ENCODE measurements at places on chromosomes 7 and 10.

GRCh38 chr7:97439637-97440214 is 292.2 kb upstream of the TAC1 start:
- no peak for DNase-seq

- DNase-seq, result peak; percentile 2
These were observed 133.7 kb downstream of the LHPP start for GRCh38 chr10:124595143-124595883.

DNA sequence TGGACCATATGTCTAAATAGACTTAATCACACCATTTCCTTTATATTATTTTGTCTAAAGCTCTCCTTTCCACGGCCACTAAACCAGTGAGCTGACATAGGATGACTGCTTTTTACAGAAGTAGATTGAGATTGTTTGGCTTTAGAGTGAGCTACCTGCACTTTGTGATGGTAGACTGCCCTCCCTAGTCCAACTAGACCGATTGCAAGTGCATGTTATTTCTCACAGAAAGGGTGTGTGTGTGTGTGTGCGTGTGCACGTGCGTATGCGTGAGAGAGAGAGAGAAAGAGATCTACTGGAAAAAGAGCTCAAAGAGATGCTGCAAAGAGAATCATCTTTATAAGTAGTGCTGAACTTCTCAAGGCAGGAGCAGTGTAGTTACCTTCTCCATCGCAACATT is 60.7 kb downstream of the VCL start:
- no peak for DNase-seq

GRCh38 chr7:77746824-77747165 is 50.5 kb downstream of the RSBN1L start:
- DNase-seq, result no peak

GRCh38 chr10:15485027-15485426 is 113.9 kb upstream of the FAM171A1 start:
- no peak for DNase-seq

DNA sequence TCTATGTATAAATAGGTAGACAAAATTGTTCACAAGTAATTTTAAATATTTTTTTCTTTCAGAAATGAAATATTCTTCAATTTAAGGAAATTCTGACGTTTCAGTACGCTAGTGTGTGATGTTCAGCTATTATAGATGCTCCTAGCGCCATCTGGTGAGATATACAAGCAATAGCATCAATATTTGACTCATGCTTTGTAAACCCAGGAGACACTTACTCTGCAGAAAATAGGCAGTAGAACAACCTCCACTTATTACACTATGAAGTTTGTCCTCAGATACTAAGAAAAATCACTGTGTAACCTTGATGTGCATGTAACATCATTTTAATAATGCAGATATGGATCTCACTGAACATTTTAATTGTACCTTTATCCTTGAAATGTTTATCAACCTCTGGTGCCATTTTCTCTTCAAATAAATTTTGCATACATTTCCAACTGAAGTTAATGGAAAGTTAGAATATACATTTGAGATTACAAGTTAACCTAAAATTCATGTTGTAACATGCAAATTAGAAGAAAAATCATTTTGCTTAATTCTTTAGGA is 151.5 kb upstream of the FAM3C start:
- no peak for DNase-seq

Data from BE2C (cell line).